ENCODE measurements at places on chromosomes 12 and 14. TPM values are rescaled to one million over a fixed set of nuclear protein-coding genes. Genes with fewer than 3 reads are reported as not detected.
A peak's percentile ranks its signal among the peaks of the same experiment; 100 is the strongest.

The SPIC gene
- total RNA-seq = not detected

The LRRC9 gene
- total RNA-seq = not detected

The MDGA2 gene
- total RNA-seq = not detected

The CLEC4C gene
- total RNA-seq = not detected

The NFYB gene
- total RNA-seq = 48.0 TPM

GRCh38 chr12:75712223-75712622, 200.8 kb upstream of the KRR1 start:
- DNase-seq = peak; percentile 66

DNA sequence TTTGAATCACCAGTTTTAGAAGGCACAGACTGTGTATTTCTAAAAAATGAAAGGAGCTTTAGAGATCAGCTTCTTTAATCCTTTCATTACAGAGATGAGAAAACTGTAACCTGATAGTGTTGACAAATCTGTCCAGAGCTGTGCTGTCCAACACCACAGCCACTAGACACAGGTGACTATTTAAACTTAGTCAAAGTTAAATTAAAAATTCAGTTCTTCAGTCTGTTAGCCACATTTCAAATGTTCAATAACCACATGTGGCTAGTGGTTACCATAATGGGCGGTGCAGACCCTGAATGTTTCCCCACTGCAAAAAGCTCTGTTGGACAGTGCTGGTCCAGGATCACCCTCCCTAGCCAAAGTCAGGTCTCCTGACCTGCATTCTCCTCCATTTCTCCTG, 21.6 kb downstream of the DAD1 start:
- DNase-seq = no peak

GRCh38 chr14:98069712-98070171, 1202.3 kb downstream of the BCL11B start:
- DNase-seq = peak; percentile 92

GRCh38 chr12:108699955-108700563, 31.3 kb downstream of the CORO1C start:
- peak; percentile 59 for DNase-seq

DNA sequence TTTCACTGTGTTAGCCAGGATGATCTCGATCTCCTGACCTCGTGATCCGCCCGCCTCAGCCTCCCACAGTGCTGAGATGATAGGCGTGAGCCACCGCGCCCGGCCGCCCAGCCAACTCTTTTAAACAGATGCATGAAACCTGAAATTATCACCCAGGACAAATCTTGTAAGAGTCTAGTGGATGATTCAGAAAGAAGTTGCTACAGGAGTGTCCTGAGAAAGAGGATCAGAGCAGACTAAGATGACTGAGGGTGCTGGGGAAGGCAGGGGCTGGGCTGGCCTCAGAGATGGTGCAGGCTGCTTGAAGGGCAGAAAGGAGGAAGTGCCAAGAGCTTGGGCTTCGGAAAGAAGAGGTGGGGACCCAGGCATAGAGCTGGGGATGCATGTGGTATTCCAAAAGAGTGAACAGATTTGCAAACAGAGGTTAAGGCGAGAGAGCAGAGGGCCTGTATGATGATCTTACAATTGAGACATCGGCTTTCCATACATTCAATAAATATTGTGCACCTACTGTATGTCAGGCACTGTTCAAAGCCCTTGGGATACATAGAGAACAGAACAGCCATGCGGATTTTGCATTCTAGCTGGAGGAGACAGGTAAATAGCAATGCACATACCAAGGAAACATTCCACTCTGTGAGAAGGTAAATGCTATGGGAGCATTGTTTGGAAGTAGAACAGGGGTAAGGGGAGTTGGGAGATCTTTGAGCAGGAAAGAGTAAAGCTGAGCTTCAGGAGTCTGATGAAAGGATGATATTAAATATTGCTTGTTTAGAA, 7.4 kb upstream of the CD9 start:
- no peak for DNase-seq

- no peak for DNase-seq
Observed at GRCh38 chr12:119334430-119335170, at the start of gene CCDC60. Gene CCDC60, plus strand, starts transcription at chr12:119334729. Its CDS starts 448 bp downstream, at chr12:119335177.

DNA sequence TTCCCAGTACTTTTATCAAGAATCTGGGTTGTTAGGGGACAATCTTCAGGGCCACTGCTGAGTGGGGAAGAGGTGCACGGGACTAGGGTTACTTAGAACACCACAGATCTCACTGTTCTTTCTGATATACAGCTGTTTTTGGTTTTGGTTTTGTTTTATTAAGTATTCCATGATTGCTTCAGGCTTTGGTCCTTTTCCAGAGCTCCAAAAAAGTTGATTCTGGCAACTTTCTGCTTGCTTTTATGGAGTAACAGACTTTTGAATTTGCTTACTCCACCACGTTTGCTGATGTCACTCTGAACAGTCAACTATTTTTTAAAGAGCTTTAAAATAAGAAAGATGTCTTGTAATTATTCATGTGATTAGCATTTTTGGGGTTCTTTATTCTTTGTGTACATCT, 368.1 kb upstream of the FOXG1 start:
- DNase-seq = no peak

DNA sequence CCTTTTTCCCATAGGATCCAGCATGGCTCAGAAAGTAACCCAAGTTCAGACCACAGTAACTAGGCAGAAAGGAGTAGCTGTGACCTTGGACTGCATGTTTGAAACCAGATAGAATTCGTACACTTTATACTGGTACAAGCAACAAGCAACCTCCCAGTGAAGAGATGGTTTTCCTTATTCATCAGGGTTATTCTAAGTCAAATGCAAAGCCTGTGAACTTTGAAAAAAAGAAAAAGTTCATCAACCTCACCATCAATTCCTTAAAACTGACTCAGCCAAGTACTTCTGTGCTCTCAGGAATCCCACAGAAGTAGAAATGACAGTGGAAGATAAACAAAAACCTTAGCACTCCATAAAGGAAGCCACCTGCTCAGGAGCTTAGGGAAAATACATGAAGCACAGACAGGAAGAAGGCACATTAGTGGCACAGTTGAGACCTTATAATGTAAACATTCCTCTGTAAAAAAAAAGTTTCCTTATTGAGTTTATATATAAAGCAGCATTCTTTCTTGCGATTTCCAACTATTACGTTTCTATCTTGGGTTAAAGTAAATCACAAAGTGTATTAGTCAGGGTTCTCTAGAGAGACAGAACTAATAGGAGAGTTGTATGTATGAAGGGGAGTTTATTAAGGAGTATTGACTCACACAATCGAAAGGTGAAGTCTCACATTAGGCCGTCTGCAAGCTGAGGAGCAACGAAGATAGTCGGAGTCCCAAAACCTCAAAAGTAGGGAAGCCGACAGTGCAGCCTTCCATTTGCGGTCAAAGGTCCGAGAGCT, 398.4 kb downstream of the DAD1 start:
- DNase-seq = peak; percentile 94

DNA sequence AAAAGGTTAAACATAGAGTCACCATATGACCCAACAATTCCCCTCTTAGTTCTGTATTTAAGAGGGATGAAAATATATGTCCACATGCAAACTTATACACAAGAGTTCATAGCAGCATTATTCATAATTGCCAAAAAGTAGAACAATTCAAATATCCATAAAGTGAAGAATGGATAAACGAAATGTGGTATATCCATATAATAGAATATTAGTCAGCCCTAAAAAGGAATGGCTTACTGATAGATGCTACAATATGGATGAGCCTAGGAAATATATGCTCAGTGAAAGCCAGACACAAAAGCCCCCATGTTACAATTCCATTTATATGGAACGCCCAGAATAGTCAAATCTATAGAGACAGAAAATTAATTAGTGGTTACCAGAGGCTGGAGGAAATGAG, 44.1 kb upstream of the RIN3 start:
- no peak for DNase-seq

GRCh38 chr14:100589760-100590469, 2.7 kb upstream of the BEGAIN start:
- no peak for DNase-seq

DNA sequence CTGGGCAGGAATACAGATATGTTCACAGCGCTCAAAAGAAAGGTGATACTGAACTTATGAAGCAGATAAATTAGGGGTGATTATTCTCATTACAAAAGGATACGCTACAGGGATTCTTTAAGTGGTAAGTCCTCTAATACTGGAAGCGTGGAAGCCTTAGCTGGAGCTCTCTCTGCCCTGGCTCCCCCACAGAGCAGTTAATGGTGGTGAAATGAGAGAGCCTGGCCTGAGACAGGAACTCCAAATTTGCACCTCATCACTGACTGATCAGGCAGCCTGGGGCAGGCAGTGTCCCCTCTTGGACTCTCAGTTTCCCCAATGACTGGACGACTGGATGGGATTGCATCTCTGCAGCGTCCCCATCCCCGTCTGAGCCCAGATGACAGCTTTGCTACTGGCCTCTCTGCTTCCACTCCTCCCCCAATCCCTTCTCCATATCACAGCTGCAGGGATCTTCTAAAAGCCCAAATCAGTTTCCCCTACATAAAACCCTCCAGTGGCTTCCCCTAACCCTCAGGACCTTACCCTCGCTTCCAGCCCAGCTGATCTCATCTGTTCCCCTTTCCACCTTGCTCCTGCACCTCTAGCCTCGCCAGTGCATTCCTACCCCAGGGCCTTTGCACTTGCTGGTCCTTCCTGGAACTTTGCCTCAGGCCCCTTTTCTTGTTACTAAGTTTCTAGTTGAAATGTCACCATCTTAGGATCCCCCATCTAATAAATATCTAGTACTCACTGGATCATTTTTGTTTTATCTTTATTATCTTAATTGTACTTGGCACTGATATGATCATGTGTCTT, 171.7 kb upstream of the LHX5 start:
- DNase-seq = no peak

DNA sequence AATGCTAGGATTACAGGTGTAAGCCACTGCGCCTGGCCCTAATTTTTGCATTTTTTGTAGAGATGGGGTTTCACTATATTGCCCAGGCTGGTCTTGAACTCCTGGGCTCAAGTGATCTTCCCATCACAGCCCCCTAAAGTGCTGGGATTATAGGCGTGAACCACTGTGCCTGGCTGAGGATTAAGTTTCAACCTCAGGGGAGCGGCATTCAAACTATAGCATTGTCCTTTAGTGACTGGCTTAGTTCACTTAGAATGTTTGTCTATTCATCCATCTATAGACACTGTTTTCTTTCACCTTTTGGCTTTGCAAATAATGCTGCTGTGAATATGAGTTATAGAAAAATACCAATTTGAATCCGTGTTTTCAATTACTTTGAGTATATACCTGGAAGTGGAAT, 25.2 kb downstream of the PTPN11 start:
- no peak for DNase-seq
